ENCODE measurements at places on chromosomes 2 and 18. TPM values are rescaled to one million over a fixed set of nuclear protein-coding genes. Genes with fewer than 3 reads are reported as not detected.

The NCKAP5 gene
- 0.37 TPM for total RNA-seq

The DSC3 gene
- under 0.01 TPM for total RNA-seq

The CYBRD1 gene
- 100 TPM for total RNA-seq

The SLC11A1 gene
- under 0.01 TPM for total RNA-seq

The RNF144A gene
- 6.8 TPM for total RNA-seq

The KCNG2 gene
- not detected for total RNA-seq

The RGPD3 gene
- total RNA-seq = under 0.01 TPM

The COBLL1 gene
- total RNA-seq = 4.0 TPM

The TMEM185B gene
- 43.2 TPM for total RNA-seq

The GALNT3 gene
- total RNA-seq = 0.20 TPM

The CRYGC gene
- not detected for total RNA-seq

The MARCHF4 gene
- under 0.01 TPM for total RNA-seq

The PHOSPHO2 gene
- total RNA-seq = 2.0 TPM

The SSB gene
- 97.0 TPM for total RNA-seq

The ACVR1C gene
- total RNA-seq = not detected

The IL36A gene
- total RNA-seq = not detected

The SPEG gene
- total RNA-seq = 15.4 TPM

The MSTN gene
- not detected for total RNA-seq

The CNDP2 gene
- 31.1 TPM for total RNA-seq

The SOX11 gene
- not detected for total RNA-seq

The DSC2 gene
- not detected for total RNA-seq

The C2orf78 gene
- not detected for total RNA-seq

The ZSWIM2 gene
- not detected for total RNA-seq

The GCG gene
- total RNA-seq = not detected

The KCNJ3 gene
- total RNA-seq = not detected

The ZNF512 gene
- 22.7 TPM for total RNA-seq

Measured in subcutaneous preadipocyte (primary cell).